ENCODE measurements at places on chromosomes 2 and 18.

DNA sequence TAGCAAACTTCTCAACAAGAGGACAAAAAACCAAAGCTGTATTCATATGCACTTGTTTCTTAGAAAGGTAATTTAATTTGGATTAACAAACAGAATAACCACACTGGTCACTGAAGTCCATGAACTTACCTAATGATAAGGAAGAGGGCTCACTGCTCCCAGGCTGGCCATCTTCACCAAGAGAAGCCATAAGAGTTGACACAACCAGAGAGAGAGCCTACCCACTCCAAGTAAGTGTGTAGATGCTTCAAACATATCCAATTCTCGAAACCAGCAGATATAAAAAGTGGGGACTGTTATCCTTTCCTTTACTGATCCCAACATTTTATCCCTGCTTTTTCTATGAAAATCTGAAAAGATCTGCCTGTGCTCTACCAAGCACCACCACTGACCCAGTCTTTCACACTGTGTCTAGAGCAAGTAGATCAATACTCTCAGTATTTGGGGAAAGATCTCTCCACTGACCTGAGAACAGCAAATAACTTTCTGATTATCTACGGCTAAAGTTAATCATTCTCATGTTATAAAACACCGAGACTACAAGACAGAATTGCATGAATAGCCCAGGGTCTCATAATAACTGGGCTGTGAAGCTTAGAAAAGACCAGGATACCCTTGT, 111.5 kb upstream of the RNU4ATAC start:
- DNase-seq = no peak

GRCh38 chr2:135798762-135799161, 38.2 kb downstream of the LCT start:
- no peak for DNase-seq

DNA sequence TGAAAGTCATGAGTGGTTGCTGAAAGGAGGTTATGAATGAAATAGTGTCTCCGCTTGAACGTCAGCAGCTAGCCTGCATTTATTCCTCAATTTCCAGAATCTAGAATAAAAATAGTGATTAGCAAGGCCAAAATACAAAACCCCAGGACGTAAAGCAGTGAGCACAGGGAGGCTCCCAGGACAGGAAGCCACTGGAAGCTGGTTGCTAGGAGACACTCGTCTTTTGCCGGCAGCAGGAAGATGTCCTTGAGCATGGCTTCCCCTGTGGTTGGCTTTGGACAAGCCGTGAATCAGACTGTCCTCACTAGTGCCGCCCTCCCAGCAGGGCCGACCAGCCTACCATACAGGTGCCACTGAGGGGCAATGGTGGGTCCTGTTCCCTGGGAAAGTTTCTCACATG, 374.4 kb downstream of the MTX2 start:
- DNase-seq = no peak

- DNase-seq = no peak
Observed at GRCh38 chr2:99598441-99598840, 108.6 kb upstream of the REV1 start.

DNA sequence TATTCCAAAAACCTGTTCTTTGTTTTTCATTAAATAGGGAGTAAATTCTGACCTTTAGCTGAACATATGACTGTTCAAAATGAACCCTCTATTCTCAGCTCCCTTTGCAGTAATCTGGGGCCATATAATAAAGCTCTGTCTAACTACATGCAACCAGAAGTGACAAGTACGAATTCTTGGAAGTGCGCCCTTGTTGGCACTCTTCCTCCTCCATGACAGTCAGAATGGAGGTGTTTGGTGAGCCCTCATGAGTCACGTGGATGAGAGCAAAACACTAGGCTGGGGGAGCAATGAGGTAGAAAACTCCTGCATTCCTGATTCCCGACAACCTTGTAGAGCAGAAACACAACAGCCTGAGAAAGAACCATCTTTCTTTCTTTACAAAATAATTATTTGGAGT, 552.9 kb downstream of the FBXO15 start:
- DNase-seq = no peak
